Peyer's patch (tissue), 4 donors: ENCODE measurements at places on chromosomes 3 and 15. TPM values are rescaled to one million over a fixed set of nuclear protein-coding genes. Genes with fewer than 3 reads are reported as not detected.

Gene LTF
- total RNA-seq, result not detected

Gene GOLGA8N
- 12.4 TPM for total RNA-seq

Gene TMEM158
- 2.0 TPM for total RNA-seq

Gene ELL3
- total RNA-seq, result 34.7 TPM

Gene ADAMTSL3
- 0.94 TPM for total RNA-seq

Gene TRPM1
- not detected for total RNA-seq

Gene RBM15B
- 29.9 TPM for total RNA-seq

Gene GP9
- not detected for total RNA-seq

Gene CHRM5
- total RNA-seq, result not detected

Gene CHRD
- 3.7 TPM for total RNA-seq

Gene AHSG
- not detected for total RNA-seq

Gene ZNF385D
- 1.1 TPM for total RNA-seq

Gene RLBP1
- not detected for total RNA-seq

Gene FILIP1L
- total RNA-seq, result 12.3 TPM

Gene KNG1
- 1.1 TPM for total RNA-seq

Gene FURIN
- 53.6 TPM for total RNA-seq

Gene CLRN1
- not detected for total RNA-seq

Gene GHRL
- 1.6 TPM for total RNA-seq

Gene TMEM207
- total RNA-seq, result not detected

Gene ILDR1
- total RNA-seq, result 5.8 TPM

Gene CCR9
- total RNA-seq, result 2.9 TPM

Gene CHRFAM7A
- not detected for total RNA-seq

Gene AMOTL2
- 25.6 TPM for total RNA-seq

Gene CLDN18
- not detected for total RNA-seq

Gene CCR3
- not detected for total RNA-seq
